ENCODE measurements at places on chromosomes 5 and 9. TPM values are rescaled to one million over a fixed set of nuclear protein-coding genes. Genes with fewer than 3 reads are reported as not detected.

Gene ENTREP1
- total RNA-seq: 4.1 TPM

Gene CRB2
- 7.2 TPM for total RNA-seq

Gene FBLL1
- 37.6 TPM for total RNA-seq

Gene CDH9
- 14.7 TPM for total RNA-seq

Gene SPAG8
- total RNA-seq: 4.1 TPM

Gene HAVCR2
- total RNA-seq: 5.0 TPM

Gene KCTD16
- 28.5 TPM for total RNA-seq

Gene CD74
- 2.2 TPM for total RNA-seq

Gene GAPVD1
- total RNA-seq: 128 TPM

Gene DENND1A
- total RNA-seq: 58.8 TPM

Gene PFN3
- total RNA-seq: 1.6 TPM

Gene WDR70
- total RNA-seq: 46.3 TPM

Gene IFNA2
- not detected for total RNA-seq

Gene SPINK7
- not detected for total RNA-seq

Gene GPR21
- total RNA-seq: 17.2 TPM

Gene PCA3
- 1.6 TPM for total RNA-seq

Gene REEP2
- total RNA-seq: 88.3 TPM

Gene PLEKHG4B
- 9.1 TPM for total RNA-seq

Gene ADAMTSL2
- 3.8 TPM for total RNA-seq

Gene FBN2
- 8.8 TPM for total RNA-seq

Gene SPACA9
- 2.8 TPM for total RNA-seq

Gene GPR151
- under 0.01 TPM for total RNA-seq

Gene SYK
- 1.6 TPM for total RNA-seq

Gene PRRT1B
- not detected for total RNA-seq

Gene F12
- 3.4 TPM for total RNA-seq

Gene PDE6A
- not detected for total RNA-seq

Gene NEUROG1
- 1.6 TPM for total RNA-seq

Gene SLC36A2
- total RNA-seq: not detected

Gene TTC1
- total RNA-seq: 34.4 TPM

Gene FPGS
- total RNA-seq: 31.0 TPM

Gene PCDHGA11
- 40.4 TPM for total RNA-seq

Gene PRDM9
- not detected for total RNA-seq

Gene ITGA2
- total RNA-seq: 5.9 TPM

Gene LAMC3
- total RNA-seq: 2.2 TPM

Gene DMRT3
- total RNA-seq: not detected

Gene ARL10
- total RNA-seq: 108 TPM

Gene FABP6
- total RNA-seq: 2.8 TPM

Gene YTHDC2
- total RNA-seq: 100 TPM

Gene CTNNA1
- 261 TPM for total RNA-seq
